ENCODE measurements at places on chromosomes 11 and 22.

DNA sequence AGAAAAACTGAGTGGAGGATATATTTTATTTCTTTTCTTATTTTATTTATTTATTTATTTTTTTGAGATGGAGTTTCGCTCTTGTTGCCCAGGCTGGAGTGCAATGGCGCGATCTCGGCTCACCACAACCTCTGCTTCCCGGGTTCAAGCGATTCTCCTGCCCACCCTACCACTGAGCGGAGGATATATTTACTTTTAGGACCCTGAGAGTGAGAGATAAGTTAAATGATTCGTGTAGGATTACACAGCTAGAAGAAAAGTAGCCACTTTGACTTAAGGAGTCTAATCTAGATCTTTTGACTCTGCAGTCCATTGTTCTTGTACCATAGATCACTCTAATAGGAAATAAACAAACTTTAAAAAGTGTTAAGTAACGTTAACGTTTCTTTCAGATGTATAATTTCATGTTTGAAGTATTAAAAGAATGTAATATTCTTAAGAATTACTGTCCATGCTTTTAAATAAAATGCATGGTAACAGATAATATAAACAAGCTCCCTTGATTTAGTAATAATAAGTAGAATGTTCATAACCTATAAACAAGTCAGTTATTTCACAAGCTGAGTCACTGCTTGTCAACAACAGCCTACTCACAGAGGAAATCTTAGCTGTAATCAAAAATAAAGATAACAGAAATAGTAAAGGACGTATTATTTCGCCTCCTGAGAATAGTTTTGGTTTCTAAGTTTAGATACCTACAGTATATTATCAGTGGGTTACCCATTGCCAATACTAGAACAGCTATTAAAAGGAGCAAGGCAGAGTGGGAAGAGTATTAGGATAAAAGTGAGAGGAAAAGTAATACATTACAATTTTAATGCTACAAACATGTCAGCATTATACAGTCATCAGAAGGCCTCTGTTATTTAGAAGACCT lies 18.6 kb downstream of the USP47 start:
- no peak for DNase-seq

GRCh38 chr22:48436201-48436931 lies 1391.3 kb downstream of the BRD1 start:
- DNase-seq: no peak

GRCh38 chr11:100632941-100633452 lies 54.1 kb upstream of the ARHGAP42 start:
- peak; percentile 70 for DNase-seq

DNA sequence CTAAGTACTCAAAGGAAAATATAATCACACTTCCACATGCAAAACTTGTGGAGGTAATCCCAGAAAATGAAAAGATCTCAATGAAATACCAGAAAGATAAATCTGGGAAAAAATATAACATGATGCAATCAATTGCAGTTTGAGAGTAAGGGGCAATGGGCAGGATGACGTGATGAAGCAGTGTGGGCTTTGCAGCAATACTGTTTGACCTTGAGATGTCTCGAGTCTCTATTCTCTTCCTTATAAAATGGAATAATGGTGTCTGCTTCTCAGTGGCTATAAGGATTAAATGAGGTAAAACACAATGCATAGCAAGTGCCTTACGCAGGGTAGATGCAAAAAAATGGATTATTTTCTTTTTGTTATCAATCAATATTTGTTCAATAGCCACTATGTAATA lies 447.5 kb downstream of the BUD13 start:
- DNase-seq: no peak
